ENCODE measurements at places on chromosomes 1 and 21. TPM values are rescaled to one million over a fixed set of nuclear protein-coding genes. Genes with fewer than 3 reads are reported as not detected.

DNA sequence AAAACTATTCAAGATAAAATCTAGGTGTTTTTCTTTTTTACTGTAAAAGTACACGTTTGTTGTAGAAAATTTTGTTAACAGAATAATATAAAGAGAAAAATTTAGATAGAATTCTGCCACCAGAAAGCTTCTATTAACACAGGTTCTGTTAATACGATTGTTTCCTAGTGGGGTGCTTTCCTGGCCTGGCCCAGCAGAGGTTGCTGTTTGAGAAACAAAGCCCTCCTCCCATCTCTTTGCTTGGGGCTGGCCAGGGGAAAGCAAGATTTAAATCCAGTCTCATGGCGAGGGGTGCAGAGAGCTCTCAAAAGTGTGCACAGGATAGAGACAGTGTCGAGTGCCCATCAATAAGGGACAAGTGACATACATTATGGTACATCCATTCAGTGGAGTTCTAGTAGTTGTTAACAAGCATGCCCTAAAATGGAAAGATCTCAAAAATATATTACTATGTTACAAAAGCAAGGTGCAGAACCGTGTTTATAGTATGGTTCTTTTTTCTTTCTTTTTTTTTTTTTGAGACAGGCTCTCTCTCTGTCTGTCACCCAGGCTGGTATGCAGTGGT, 14.6 kb upstream of the ACBD3 start:
- no peak for DNase-seq
- no peaks in the 10 kb centered on the region for H3K4me1 ChIP-seq
- H3K27ac ChIP-seq, result no peak overlapping the region
- H3K36me3 ChIP-seq, result no peaks in the 10 kb centered on the region

- H3K4me1 ChIP-seq, result no peaks in the 10 kb centered on the region
- DNase-seq, result no peak
- no peaks in the 10 kb centered on the region for H3K27me3 ChIP-seq
- H3K36me3 ChIP-seq, result no peaks in the 10 kb centered on the region
These were observed 15.8 kb downstream of the SPEN start for GRCh38 chr1:15863156-15863901.

DNA sequence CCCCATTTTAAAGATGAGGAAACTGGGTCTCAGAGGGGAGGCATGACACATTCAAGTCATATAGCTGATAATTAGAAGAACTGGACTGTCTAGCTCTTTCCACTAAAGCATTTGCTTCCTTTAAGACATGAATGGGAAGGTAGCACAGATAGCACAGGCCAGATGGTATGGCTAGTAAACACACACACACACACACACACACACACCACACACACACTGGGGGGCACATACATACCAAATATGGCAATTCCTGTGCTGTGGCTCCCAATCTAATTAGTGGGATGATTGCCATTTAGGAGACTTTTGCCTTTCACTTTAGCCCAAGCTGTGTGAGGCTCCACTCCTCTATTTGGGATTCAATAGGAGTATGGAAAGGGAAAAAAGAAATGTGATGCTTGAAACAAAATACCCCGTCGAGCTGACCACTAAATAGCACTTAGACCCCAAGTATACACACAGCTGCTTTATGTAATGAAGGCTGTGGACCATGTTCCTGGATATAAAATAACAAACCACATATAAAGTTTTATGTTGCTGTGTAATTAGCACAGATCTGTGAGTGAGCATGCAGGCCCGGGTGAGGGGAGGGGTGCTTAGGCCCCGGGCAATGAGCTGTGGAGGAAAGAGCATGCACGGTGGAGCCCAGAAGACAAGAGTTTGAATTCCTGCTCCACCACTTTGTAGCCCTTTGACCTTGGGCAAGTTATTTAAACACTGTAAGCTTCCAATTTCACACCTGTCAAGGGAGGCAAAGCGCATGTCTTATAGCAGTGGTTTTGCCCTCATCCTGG, 6.8 kb upstream of the TRABD2B start:
- peaks cover 39% of the 10 kb centered on the region for H3K4me1 ChIP-seq
- no peaks in the 10 kb centered on the region for H3K27me3 ChIP-seq
- H3K36me3 ChIP-seq, result no peaks in the 10 kb centered on the region
- no peak for DNase-seq
- peak overlapping the region; percentile 95 for H3K27ac ChIP-seq

DNA sequence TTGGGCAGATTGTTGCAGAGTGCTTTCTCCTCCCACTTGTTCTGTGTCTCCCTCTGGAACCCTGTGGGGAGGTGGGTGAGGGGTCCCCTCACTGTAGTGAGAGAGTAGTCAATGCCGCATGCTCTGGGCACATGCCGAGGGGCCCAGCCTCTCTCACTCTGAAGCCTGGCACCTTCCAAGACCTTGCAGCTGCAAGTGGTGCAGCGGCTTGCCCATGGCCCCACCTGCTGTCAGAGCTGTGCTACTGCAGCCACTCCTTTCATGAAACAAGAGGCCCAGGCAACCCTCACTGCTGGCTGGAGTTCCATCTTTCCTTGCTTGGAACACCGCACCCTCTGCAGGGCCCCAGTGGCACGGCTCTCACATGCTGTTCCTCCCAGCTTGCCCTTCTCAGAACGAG, 58.4 kb upstream of the COL6A1 start:
- no peaks in the 10 kb centered on the region for H3K36me3 ChIP-seq
- peak; percentile 35 for DNase-seq
- no peak overlapping the region for H3K27ac ChIP-seq
- no peaks in the 10 kb centered on the region for H3K27me3 ChIP-seq
- no peaks in the 10 kb centered on the region for H3K4me1 ChIP-seq

GRCh38 chr1:183214021-183214970, 28.2 kb downstream of the LAMC2 start:
- H3K27me3 ChIP-seq, result no peaks in the 10 kb centered on the region
- peaks cover 51% of the 10 kb centered on the region for H3K36me3 ChIP-seq
- H3K4me3 ChIP-seq, result no peak overlapping the region
- no peak overlapping the region for H3K27ac ChIP-seq
- DNase-seq, result no peak
- H3K4me1 ChIP-seq, result no peaks in the 10 kb centered on the region

DNA sequence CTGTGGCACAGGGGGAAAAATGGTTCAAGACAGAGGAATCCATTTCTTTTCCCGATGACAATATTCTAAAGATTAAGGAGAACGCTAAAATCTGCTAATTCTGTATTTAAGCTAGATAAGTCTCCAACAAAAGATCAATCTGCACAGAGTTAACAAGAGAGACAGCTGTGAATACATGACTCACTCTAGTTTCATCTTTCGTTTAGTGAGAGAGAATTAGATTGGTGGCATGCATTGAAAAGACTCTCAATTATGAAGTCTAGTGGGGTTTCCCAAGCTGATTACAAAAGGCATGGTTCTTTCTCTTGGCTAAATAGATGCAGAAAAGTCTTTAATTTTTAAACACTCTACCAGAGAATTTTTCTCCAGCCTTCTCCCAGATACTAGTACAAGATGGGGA, 34.4 kb downstream of the CAPN9 start:
- no peak overlapping the region for H3K4me3 ChIP-seq
- no peaks in the 10 kb centered on the region for H3K4me1 ChIP-seq
- no peaks in the 10 kb centered on the region for H3K36me3 ChIP-seq
- no peak overlapping the region for H3K27ac ChIP-seq

GRCh38 chr1:23837908-23838307, 12.7 kb upstream of the HMGCL start:
- H3K36me3 ChIP-seq, result no peaks in the 10 kb centered on the region
- H3K4me1 ChIP-seq, result no peaks in the 10 kb centered on the region
- peaks cover 7% of the 10 kb centered on the region for H3K27me3 ChIP-seq
- no peak overlapping the region for H3K27ac ChIP-seq

DNA sequence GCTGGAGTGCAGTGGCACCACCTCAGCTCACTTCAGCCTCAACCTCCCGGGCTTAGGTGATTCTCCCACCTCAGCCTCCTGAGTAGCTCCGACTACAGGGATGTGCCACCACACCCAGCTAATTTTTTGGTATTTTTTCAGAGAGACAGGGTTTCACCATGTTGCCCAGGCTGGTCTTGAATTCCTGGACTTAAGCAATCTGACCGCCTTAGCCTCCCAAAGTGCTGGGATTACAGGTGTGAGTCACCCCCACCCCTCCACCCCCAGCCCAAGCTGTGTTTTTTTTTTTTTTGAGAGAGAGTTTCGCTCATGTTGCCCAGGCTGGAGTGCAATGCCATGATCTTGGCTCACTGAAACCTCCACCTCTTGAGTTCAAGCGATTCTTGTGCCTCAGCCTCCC, 75.4 kb downstream of the NKAIN1 start:
- H3K4me3 ChIP-seq, result no peak overlapping the region
- H3K27me3 ChIP-seq, result no peaks in the 10 kb centered on the region
- DNase-seq, result no peak
- peaks cover 12% of the 10 kb centered on the region for H3K4me1 ChIP-seq

GRCh38 chr1:8604041-8604945, 213.1 kb downstream of the RERE start:
- no peaks in the 10 kb centered on the region for H3K4me1 ChIP-seq
- H3K4me3 ChIP-seq, result no peak overlapping the region
- H3K36me3 ChIP-seq, result no peaks in the 10 kb centered on the region
- no peak overlapping the region for H3K27ac ChIP-seq

The HES2 gene
- 0.75 TPM for polyA plus RNA-seq

The BROX gene
- 37.0 TPM for polyA plus RNA-seq

The LAX1 gene
- 0.27 TPM for polyA plus RNA-seq

The RIMKLA gene
- polyA plus RNA-seq, result 0.78 TPM

The CD48 gene
- 8.6 TPM for polyA plus RNA-seq
